CD4-positive, alpha-beta T cell treated with Interleukin-17A for 1 hour (primary cell): ENCODE measurements at places on chromosomes 13 and 19.

GRCh38 chr19:6099599-6099998 lies 10.7 kb downstream of the RFX2 start:
- DNase-seq, result no peak

- DNase-seq, result no peak
These were observed 1599.6 kb downstream of the SLITRK5 start for GRCh38 chr13:89270736-89271135.

- no peak for DNase-seq
These were observed 566 bp downstream of the HMG20B start for GRCh38 chr19:3573162-3573857.

DNA sequence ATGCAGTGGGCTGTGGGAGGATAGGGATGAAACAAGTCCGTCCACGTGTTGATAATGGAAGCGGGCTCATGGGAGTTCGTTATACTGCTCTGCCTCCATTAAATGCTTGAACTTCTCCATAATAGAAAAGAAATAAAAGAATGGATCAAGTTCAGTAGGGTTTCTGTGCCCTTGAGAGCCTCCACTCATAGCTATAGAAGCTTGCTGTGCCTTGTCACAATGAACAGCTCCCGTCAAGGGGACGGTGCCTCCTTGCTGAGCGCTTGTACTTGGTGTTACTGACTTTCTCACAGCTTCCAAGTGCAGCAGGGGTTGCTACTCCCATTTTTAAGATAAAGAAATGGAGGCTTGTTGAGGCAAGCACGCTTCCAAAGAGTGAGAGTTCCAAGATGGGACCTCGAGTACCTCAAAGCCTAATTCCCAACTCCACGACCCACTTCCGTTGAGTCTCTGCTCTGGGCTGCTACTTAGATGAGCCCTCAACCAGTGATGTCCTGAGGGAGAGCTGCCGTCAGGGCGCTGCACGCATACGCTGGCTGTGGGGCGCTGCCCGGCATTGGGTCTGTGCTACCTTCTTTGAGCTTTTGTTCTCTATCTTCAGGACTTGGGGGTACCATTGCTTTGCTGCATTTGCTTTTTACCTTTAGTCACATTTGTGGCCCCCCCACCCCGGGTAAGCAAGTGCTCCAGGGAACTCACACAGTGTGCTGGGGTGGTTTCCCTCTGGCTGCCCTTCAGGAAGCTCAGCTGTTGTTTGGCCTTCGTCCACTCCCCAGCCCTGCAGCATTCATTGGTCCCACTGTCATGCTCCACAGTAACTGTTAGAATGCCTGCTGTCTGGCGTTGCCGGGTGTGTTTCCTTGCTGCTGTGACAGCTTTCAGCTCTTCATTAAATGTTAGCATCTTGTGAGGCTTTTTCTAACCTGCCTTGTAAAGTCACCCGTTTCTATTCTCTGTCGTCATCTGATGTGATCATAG lies 9.5 kb downstream of the SNRNP70 start:
- DNase-seq, result no peak

DNA sequence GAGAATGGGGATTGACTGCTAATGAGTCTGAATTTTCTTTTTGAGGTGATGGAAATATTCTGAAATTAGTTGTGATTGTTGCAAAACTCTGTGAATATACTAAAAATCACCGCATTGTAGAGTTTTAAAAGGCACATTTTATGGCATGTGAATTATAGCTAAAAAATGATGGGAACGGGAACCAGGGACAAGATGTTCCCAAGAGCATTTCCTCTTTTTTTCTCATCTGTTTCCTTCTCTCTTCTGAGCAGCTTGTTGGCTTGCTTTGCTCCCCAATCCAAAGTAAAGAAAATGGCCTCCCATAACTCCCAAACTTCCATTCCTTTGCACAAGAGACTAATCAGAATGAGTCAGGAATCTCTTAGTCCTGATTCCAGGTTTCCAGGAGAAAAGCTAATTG lies 459.2 kb downstream of the TSHZ3 start:
- no peak for DNase-seq

- no peak for DNase-seq
These were observed 10.6 kb upstream of the ADGRE1 start for GRCh38 chr19:6876748-6877147.

DNA sequence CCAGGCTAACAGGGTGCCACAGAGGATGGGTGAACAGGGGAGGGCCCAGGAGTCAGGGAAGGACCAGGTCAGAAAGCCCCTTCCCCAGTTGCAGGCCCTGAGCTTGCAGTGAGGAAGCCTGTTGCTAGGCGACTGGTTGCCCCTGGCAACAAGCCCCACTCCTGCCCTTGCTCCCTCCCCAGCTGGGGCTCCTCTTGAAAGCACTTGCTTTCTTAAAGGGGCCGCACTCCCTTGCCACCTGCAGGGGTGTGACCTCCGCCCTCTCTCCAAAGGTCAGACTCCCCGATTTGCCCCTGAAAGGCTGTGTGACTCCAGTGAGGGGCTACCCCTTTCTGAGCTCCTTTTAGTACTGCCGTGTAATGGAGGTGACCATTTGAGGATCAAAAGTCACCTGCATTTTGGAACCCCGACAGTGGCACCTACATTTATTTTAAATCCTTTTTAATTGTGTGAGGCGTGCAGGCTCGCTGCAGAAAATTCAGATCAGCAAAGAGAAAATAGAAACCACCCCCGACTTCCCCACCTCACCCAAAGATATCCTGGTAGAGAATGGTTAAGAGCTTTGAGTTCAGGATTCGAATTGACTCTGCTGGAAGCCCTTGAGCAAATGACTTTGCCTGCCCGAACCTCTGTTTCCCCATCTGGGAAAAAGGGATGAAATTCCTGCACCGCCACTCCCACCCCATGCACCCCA lies 4.8 kb downstream of the FCHO1 start:
- DNase-seq, result peak; percentile 53

DNA sequence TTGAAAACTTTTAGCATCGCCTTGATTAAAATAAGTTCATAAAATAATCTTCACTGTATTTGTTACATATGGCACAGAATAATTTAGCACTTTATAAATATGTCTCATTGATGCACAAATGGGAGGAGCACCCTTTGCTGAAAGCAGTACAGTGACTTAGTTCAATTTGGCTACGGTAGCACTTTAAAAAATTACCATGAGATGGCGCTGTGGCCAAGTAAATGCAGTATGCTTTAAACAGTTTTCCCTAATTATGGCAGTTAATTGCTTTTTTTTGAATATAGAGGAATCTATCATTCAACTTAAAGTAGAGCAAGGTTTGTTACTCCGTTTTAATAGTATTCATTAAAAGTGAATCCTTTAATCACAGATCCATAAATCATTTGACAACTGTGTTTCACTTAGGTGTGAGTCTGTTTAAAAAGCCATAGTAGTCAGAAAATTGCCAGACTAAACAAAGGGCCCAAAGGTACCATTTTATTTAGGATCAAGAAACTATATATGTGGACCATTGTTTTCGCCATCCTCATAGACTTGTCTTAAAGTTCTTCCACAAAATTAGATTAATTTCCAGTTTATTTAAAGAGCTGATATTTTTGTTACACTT lies 34.7 kb upstream of the ESD start:
- DNase-seq, result peak; percentile 48

- peak; percentile 80 for DNase-seq
These were observed 27.2 kb downstream of the RCBTB2 start for GRCh38 chr13:48505597-48506091.

DNA sequence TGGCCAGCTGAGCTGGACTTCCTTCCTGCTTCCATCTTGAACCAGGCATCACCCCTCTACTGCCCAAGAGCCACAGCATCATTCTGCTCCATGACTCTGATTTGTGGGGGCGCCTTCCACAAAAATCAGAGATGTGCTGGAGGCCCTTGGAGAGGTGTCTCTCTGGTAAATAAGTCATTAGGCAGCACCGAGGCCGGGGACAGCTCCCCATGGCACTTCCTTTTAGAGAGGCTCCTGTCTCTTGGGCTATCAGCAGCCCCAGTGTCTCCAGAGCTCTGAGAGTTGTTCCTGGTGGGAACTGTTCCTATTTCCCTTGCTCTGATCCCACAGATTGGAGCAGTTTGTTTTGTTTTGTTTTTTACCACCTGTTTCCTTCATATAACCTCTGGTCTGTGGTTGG lies 19.9 kb downstream of the NWD1 start:
- no peak for DNase-seq

DNA sequence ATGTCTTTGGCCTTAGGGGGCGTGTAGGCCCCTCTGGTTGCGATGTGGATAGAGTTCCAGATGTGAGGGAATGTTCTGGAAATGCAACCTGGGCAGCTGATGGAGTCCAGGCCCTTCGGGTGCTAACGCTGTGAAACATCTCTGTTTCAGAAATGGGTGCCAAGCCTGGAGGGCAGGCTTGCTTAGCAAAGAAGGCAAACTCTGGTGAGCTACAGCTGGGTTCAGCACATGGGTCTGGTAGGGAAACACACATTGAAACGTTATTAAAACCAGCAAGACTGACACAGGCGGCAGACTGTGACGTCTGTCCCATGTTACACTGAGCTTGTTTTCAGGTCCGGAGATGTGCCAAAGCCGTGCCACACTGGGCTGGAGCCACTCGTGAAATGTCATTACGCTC lies 8.6 kb upstream of the CDC16 start:
- peak; percentile 24 for DNase-seq

DNA sequence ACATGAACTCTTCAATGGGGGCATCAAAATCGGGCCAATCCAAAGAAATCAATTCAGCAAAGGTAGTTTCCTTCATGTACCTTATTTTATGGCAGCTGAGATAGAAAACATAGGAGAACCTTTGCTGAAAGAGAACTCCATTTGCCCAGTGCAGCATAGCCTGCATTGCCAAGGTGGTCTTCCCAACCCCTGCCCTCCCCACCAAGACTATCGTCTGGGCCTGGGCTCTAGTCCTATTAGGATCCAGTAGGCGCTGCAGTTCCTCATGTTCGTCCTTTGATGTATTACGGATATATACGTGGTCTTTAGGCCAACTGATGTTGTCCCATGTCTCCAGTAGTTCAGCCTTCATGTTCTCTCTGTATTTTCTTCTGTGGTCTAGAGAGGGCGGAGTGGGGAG lies 19.2 kb downstream of the NLRP13 start:
- DNase-seq, result no peak

- no peak for DNase-seq
These were observed 7.1 kb downstream of the ZIC2 start for GRCh38 chr13:99988529-99989275.

GRCh38 chr13:76331943-76332712 lies 554.1 kb downstream of the KCTD12 start:
- no peak for DNase-seq
